Stimulated activated CD8-positive, alpha-beta memory T cell treated with anti-CD3 and anti-CD28 coated beads, Interleukin-4, amount 100 ng/mL, for 1 hour (primary cell): ENCODE measurements at places on chromosomes 4 and X.

- DNase-seq = no peak
These were observed 13.2 kb downstream of the ELF2 start for GRCh38 chr4:139163806-139164206.

DNA sequence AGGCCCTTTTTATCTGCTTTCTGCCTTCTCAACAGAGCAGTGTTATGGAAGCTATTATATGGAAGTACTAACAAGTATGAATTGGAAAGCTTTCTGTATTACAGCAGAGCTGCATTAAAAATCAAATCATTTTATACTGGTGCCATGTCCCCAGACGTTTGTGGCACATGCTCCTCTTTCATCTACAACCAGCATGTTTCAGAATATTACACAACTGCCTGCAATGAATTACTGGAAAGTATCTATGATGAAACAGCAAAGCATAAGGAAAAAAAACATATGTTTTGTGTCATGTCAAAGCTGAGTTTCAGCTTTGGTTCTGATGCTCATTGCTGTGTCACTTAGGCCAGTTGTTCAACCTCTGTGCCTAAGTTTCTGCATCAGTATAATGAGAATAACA, 576.8 kb downstream of the GBA3 start:
- DNase-seq = no peak

DNA sequence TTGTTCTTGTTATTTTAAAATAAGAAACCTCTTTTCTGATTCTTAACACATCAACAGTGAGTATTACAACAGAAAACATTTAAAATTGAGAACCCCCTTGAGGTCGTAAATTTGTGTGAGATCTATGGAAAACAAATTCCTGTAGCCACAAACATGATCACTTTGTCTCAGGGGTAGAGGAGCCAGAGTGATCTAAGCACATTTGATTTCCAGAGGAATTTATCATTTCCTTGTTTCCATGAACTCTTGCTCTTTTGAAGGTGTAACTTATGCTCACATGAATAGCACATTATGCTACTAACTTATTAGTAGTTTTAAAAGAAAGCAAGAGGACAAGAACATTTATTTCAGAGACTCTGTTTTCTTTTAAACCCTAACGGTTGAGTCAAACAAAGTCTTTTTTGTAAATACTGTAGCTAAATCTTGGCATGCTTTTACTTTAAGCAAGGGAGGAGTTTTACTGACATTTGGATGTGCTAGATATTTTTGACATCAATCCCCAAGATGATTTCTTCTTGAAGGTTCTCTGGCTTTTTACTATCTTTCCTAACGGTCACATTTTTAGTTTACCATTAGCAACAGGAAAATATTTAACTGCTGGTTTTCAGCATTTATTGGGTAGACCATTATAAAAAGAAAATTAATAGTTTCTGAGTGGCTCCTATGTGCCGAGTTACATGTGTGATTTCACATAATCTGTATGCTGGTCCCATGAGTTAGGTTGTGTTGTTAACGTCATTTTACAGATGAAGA, 27.9 kb upstream of the ZCCHC12 start:
- no peak for DNase-seq

DNA sequence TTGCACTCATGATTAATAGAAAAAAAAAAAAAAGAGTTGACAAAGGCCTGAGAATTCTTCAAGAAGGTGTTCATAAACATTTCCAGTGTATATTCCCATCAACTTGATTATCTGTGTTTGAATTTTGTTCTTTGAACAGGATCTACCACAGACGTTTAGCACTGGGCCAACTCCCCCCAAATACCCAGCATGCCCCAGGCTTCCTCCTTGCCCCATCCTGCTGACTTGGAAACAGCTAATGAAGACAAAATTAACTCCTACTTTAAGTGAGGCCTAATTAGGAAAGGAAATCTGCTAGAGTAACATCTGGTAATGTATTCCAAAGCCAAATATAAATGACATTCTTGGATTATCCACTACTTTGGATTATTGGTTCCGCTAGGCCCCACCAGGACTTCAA, 52.5 kb downstream of the PPARGC1A start:
- DNase-seq = no peak

GRCh38 chr4:110733901-110734300, 111.0 kb upstream of the PITX2 start:
- no peak for DNase-seq

- DNase-seq = no peak
These were observed 17.2 kb downstream of the ATRX start for GRCh38 chrX:77768787-77769186.

DNA sequence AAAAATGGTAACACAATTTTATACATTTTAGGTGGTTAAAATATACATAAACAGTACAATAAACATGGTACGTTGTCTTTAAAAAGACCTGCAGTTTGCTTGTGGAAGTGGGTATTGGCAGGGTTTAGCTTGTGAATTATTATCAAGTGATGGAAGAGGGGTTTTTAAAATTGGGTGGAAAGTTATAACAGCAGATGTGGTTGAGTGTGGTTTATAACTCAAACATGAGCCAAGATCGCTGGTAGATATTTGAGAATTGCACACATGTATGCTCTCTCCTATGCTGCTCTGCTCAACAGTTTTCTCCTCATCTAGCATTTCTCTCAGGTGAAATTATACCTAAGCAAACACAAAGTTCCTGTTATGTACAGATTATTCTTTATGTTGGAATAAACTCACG, 14.0 kb downstream of the EPGN start:
- no peak for DNase-seq

DNA sequence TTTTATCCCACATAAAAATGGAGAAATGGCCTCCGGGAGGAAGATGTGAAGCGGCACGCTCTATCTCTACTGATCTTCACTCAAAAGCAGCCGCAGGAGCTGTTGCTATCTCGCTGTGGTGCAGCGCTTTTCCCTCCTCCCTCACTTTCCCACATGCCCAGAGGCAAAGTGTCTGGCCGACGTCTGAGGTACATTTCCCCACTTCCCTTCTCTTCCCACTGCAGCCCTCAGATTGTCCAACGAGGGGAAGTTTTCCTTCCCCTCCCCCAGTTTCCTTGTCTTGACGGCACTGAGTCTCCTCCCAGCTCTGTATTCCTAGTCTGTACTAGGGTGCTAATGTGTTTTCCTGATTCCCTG, 660 bp upstream of the COL25A1 start:
- DNase-seq = no peak
